ENCODE measurements at places on chromosomes 7 and 10. TPM values are rescaled to one million over a fixed set of nuclear protein-coding genes. Genes with fewer than 3 reads are reported as not detected.

DNA sequence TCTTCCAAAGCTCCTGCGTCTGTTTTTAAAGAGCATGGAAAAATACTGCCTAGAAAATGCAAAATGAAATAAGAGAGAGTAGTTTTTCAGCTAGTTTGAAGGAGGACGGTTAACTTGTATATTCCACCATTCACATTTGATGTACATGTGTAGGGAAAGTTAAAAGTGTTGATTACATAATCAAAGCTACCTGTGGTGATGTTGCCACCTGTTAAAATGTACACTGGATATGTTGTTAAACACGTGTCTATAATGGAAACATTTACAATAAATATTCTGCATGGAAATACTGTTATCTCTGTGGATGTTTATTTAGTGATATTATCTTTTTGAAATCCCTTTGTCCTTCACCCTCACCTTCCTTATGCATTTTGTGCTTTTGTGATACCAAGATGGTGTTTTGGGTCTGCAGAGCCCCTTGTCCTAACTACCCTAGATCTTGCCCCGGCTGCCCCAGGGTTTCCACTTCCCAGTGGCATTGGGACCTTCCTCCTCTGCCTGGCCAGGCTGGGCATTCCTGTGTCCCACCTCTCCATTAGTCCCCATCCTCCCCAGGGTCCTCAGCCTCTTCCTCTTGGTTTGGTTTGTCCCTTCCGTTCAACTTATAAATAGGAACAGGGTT is 5.2 kb downstream of the IGFBP1 start:
- DNase-seq, result no peak

DNA sequence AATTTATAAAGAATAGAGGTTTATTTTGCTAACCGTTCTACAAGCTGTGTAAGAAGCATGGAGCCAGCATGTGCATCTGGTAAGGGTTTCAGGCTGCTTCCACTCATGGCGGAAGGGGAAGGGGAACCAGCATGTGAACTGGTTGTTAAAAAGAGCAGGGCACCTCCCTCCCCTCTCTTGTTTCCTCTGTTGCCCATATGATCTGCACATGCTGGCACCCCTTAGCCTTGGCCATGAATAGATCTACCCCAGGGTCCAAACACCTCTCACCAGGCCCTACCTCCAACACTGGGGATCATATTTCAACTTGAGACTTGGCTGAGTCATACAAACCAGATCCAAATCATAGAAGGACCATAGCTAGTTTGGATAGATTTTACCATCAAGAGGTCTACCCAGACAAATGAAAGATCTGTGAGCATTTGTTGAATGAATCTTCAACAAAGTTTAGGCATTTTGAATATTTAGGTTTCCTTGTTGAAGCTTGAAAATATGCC is 36.0 kb upstream of the NRP1 start:
- no peak for DNase-seq

GRCh38 chr7:114303301-114303700 is 111.3 kb upstream of the FOXP2 start:
- no peak for DNase-seq

- DNase-seq, result no peak
These were observed 238.8 kb downstream of the POLR1F start for GRCh38 chr7:19470031-19470430.

- no peak for DNase-seq
These were observed 262.8 kb downstream of the ZEB1 start for GRCh38 chr10:31581741-31582323.

DNA sequence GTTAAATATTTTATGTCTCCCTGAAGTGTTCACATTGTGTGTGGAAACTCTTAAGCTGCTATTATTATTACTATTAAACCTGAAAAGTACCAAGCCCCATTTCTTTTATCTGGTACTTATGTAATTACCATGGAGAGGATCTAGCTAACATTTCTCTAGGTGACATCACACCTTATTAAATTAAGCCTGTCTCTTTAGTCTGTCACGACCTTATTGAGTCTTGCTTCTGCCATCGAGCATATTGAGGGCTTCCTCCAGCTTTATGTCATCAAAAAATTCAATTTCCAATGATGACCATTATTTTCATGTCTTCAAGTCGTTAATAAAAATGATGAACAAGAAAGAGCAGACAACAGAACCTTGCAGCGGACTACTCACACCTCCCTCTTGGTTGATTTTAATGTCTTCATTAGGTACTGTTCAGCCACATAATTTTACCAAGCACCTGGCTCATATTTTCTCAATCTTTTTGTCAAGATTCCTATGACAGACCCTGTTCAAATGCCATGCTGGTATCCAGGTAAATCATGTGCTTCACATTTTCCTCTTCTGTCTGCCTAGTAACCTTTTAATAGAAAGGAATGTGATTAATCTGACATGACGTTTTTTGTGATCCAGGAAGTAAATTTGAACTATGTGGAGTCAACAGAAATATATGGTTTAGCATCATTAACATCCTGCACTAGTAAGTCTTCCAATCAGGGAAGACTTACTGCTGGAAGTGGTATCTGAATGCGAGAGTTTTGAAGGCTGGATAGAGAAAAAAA is 556.7 kb downstream of the SORCS3 start:
- no peak for DNase-seq

GRCh38 chr10:131227163-131227740 is 84.3 kb downstream of the TCERG1L start:
- no peak for DNase-seq

DNA sequence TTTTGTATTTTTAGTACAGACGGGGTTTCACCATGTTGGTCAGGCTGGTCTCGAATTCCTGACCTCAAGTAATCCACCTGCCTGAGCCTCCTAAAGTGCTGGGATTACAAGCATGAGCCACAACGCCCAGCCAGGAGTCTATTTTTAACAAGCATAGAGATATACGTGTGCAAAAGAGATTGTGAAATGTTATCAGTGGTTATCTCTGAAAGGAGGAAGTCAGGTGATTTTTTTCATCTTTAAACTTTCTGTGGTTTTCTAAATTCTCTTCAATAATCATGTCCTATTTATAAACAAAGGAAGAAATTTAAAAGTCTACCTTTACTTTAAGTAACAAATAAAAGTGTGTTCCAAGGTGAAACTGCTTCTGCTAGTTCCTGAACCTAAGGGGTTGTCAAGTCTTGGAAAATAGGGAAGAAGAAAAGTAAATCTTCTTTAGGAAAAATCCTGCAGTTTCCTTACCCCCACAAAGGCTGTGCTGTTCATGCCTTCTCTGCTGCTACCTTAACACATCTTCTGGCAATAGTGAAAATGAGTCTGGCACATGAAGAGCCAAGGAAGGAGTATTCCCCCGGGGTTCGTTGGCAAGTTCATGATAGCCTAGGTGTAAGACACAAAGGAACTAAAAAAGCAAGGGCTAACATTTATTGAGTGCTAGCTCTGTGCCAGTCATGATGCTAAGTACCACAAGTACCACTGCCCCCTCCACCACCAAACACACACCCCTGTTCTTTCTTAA is 51.1 kb downstream of the CYP26A1 start:
- DNase-seq, result no peak

GRCh38 chr7:123190109-123190831 is 9.5 kb downstream of the SLC13A1 start:
- DNase-seq, result no peak

GRCh38 chr10:126384269-126384873 is 3.9 kb downstream of the ADAM12 start:
- no peak for DNase-seq

GRCh38 chr7:142496545-142496991 is 238.7 kb upstream of the PRSS58 start:
- DNase-seq, result no peak

GRCh38 chr7:92847305-92847704 is 10.9 kb upstream of the CDK6 start:
- no peak for DNase-seq

- DNase-seq, result no peak
These were observed 32.0 kb downstream of the CFAP46 start for GRCh38 chr10:132910186-132910880.

DNA sequence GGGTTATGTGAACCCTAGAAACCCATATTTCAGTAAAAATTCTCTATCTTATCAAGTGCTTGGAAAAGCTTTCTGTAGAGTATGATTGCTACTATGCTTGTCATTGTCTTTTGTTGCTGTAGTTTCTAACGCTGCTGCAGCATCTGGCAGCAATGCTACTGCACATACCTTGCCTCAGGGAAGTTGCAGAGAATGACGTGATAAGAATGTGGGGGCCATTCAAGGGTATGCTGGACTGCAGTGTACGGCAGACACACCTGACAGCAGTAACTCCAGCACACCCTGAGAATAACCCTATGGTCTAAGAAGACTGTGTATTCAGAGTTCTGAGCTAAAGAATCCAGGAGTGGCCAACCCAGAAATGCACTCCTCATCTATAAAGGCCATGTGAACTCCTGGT is 20.5 kb downstream of the TRIM4 start:
- no peak for DNase-seq

GRCh38 chr7:7370076-7370475 is 165.6 kb downstream of the COL28A1 start:
- no peak for DNase-seq

- no peak for DNase-seq
These were observed 101.1 kb downstream of the RAPGEF5 start for GRCh38 chr7:22255834-22256233.

- no peak for DNase-seq
These were observed 97.8 kb upstream of the KLF6 start for GRCh38 chr10:3882855-3883254.

DNA sequence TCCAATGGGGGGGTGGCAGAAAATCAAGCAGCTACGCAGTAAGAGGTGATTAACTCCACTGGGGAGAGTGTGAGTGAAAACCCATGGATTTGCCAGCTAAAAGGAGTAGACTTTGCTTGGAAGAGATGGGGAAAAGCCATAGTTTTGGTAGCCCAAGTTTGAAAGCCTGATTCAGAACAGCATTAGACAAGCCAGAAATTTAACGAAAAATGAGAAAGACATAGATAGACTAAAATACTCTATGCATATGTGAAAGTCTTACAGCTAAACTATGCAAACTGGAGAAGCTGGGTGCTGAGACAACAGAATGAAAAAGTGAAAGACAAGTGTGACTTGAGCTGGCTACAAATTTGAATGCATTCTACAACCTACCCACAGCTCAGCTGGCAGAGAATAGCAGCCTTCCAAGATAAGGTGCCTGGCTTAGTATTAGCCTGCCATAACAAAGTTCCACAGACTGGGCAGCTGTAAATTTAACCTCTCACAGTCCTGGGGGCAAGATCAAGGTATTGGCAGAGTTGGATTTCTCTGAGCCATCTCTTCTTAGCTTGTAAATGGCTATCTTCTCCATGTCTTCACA is 156.6 kb downstream of the CDC14C start:
- DNase-seq, result no peak

DNA sequence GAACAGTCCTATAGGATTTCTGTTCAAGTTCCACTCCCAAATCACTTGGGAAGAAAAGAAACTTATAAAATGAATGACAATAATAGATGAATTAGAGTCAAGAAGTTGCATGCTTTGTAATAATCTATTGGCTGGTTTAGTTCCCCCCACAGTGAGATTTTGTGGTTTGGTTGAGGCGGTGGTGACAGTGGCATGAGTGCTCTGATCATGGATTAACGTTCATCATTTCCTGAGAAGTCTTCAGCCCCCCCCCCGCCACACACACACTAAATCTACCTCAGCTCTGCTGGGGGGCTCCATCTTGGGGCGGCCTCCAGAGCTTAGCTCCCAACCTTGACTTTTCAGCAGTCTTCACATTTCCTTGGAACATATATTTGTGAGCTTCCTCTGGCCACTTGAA is 121.7 kb downstream of the ABCA13 start:
- no peak for DNase-seq

DNA sequence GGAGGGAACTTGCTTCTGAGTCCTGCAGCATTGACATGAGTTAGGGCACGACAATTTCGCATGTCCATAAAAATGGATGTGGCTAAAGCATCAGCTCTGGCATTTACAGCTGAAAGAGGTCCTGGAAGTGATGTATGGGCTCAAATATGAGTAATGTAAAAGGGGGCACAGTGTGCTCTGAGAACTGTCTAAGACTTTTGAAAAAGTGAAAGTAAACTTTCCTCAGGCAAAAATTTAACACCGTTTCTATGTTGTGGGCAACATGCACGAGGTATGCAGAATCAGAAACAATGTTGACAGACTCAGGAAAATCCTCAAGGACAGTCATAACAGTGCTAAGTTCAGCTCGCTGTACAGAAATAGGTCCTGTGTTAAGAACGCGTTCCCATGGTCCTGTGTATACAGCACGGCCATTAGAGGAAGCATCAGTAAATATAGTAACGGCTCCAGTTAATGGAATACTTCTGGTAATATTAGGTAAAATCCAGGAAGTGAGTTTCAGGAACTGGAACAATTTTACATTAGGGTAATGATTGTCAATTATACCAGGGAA is 37.9 kb upstream of the AKR1C2 start:
- no peak for DNase-seq

DNA sequence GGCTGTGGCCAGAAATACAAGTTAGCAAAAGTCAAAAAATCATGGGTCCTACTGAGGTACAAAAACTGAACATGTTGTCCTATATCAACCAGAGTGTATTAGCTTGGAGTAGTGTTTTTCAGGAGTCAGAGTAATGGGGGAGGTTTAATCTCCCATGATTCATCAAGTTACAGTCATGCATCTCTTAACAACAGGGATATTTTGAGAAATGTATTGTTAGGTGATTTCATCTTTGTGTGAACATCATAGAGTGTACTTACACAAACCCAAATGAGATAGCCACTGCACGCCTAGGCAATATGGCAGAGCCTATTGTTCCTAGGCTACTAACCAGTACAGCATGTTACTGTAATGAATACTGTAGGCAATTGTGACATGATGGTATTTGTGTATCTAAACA is 14.9 kb upstream of the TES start:
- no peak for DNase-seq

- no peak for DNase-seq
These were observed 155.4 kb upstream of the ITGB1 start for GRCh38 chr10:33113466-33113865.

GRCh38 chr7:55155351-55156117 is 136.7 kb downstream of the EGFR start:
- no peak for DNase-seq

- DNase-seq, result no peak
These were observed 435.9 kb downstream of the TNS3 start for GRCh38 chr7:47145982-47146381.

GRCh38 chr10:123194056-123194455 is 39.9 kb downstream of the BUB3 start:
- DNase-seq, result no peak

The STAMBPL1 gene
- 4.4 TPM for total RNA-seq

The PITX3 gene
- total RNA-seq, result not detected

The SYT15 gene
- total RNA-seq, result 2.5 TPM

The RARRES2 gene
- total RNA-seq, result 0.86 TPM

The TCERG1L gene
- 2.2 TPM for total RNA-seq

The CREB5 gene
- 50.4 TPM for total RNA-seq

The NAT16 gene
- 2.4 TPM for total RNA-seq

The SLC39A12 gene
- not detected for total RNA-seq

The AUTS2 gene
- total RNA-seq, result 300 TPM

The HOGA1 gene
- not detected for total RNA-seq

Measured in glutamatergic neuron (in vitro differentiated cells).